ENCODE measurements at places on chromosomes 2 and 18. TPM values are rescaled to one million over a fixed set of nuclear protein-coding genes. Genes with fewer than 3 reads are reported as not detected.

The EVA1A gene
- 5.0 TPM for polyA plus RNA-seq

The SNRNP200 gene
- 91.7 TPM for polyA plus RNA-seq

The CYRIA gene
- 5.4 TPM for polyA plus RNA-seq

The ASB18 gene
- polyA plus RNA-seq, result 8.3 TPM

The GPR75 gene
- polyA plus RNA-seq, result 1.5 TPM

- DNase-seq, result no peak
These were observed 272.5 kb downstream of the ZNF407 start for GRCh38 chr18:74869904-74870863.

DNA sequence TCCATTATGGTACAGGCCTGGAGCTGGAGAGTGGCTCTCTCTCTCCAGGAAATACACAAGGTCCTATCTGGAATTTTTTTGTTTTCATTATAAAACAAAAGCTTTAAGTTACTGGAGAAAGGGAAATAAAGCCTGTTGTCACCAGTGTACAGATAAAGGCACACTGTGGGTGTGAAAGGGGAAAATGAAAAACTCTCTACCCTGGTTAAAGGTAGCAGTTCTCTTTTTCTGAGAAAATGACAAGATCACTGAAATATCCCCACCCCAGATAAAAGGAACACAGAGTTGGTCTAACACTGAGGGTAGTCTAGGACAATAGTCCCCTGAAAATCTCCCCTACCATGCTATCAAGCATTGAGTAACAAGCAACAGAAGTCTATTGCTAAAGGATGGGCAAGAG is 438.7 kb downstream of the MBD2 start:
- no peak for DNase-seq

DNA sequence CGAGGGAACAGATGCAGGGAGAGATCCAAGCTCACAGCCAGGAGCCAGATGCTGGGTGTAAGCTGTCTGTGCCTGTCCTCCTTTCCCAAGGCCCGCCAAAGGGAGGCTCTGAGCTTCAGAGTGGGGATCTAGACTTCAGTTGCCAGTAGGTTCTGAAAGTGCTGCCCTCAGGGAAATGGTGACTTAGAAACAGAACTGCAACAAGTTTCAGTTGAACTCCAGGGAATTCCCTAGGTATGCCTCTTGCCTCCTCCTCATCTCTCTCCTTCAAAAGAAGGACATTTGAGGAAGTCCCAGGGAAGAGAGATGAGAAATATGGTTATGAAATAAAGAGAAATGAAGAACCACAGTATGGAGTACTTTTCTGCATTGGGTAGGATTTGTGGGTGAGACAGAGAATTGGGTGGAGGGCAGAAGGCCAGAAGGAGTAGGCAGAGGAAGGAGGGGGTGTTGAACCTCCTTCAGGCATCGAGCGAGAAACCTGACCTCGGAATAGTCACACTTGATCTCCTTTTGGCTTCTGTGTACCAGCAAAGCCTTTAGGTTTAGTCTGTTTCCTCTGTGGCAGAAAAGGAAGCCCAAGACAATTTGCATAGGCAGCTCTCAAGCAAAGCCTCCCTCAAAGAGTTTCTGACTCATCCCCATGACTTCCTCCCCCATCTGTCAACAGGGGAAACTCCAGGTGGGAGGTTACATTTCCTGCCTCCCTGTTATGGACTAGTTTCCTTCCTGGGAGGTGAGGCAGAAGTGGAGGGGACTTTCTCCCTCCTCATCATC is 45.7 kb downstream of the QPCT start:
- DNase-seq, result no peak

- peak; percentile 54 for DNase-seq
These were observed 31.0 kb upstream of the SLC3A1 start for GRCh38 chr2:44244135-44244871.

DNA sequence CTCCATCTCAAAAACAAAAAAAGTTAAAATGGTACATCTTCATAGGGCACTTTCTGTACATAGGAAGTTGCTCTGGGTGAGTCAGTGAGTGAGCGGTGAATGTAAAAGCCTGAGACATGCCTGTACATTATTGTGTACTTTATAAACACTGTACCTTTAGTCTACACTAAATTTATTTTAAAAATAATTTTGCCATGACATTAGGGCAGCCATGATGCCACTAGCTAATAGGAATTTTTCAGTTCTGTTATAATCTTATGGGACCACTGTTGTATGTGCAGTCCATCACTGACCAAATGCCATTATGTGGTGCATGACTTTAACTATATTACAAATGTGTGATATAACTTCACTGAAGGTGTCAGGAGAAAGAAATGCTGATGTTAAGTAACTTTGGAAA is 11.0 kb upstream of the TXNDC2 start:
- DNase-seq, result no peak

DNA sequence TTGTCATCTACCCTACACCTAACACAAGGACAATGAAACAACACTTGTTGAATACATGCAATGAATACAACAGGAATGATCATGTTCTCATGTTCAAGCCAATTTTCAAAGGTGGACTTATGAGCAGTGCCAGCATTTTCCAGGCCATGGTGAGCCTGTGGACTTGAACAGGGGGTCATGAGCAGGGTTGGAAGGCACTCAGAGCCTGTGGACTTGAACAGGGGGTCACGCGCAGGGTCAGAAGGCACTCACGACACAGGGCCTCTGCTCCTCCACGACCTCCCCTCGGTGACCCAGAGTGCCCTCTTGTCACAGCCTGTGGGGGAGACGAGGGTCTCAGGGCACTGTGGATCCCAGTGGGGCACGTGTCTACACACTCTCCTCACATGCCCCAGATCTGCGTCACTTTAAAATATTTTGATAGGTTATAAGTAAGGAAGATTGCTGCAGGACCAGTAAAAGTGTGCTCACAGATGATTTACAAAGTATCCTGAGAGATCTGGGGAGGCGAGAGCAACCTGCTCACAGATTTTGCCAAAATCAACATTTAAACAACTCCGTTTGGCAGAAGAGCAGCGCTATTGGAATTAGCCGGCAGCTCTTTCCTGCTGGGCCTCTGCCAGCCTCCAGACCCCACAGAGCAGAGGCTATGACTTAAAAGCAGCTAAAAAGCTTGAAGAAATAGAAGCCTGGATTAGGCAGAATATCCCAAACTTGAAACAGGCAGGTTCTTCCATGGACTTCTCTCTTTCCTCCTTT is 121.9 kb downstream of the TMEM18 start:
- DNase-seq, result no peak

GRCh38 chr18:49669403-49669802 is 107.5 kb downstream of the LIPG start:
- no peak for DNase-seq

GRCh38 chr2:168293766-168294165 is 46.4 kb upstream of the STK39 start:
- DNase-seq, result no peak

DNA sequence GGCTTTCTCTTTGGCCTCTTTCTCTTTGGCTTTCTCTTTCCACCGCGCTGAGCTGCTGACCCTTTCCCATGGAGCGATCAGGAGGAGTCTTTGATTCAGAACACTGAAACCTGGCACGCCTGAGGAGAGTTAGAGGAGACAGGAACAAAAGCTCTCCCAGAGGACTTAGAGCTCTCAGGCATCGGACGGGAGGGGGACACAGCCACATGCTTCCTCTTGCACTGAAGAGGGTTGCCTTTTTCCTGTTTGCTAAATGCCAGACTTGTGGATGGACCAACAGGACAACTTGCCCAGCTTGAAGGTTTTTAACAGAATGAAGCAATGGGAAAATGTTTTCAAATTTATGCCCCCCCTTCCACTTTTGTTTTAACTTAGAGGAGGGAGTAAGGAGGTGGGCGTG is 3.6 kb upstream of the PTPN18 start:
- DNase-seq, result no peak

DNA sequence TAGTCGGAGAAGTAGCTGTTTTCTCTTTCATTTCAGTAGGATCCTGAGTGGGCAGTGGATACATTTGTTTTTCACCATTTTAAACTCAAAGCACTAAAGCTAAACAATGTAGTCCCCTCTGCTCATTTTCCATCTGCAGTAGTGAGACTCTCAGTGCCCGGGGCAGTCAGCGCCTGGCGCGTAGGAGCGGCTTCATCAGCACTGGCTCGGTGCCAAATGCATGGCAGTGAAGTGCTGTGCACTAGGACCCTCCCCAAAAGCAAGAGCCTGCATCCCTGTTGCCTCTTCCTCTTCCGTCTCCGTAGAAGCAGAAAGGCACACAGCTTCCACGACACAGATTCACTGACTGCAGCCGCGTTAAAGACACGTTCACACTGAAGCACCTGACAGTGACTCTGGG is 19.0 kb upstream of the ESPNL start:
- no peak for DNase-seq

- DNase-seq, result peak; percentile 84
These were observed 244.7 kb upstream of the HS6ST1 start for GRCh38 chr2:128563348-128563687.

DNA sequence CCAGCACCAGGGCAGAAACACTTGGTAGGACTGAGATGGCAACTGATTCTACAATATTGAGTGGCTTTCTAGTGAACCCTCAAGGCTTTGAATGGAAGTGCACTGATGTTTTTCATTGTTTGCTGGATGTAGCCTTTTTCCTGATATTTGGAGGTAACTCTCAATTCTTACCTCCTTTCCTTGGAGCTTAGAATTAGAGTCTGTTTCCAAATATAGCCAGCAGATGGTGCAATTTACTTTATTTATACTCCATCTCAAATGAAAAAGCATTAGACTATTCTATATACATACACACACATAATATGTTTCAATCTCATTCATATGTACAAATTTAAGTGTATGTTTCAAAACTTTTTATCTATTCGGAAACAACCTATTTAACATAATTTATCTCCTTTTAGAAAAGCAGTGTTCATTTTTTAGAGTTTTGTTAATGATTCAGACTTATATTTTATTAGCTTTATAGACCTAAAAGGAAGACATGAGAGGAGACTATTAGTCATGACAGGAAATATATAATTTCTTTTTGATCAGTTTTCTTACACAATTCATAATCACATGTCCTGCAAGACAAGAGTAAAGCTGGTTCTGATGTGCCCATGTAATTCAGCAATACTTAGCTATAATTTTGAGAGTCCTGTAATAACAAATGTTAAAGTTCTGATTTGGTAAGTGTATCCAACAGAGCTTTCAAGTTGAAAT is 124.8 kb downstream of the NUP35 start:
- peak; percentile 6 for DNase-seq

DNA sequence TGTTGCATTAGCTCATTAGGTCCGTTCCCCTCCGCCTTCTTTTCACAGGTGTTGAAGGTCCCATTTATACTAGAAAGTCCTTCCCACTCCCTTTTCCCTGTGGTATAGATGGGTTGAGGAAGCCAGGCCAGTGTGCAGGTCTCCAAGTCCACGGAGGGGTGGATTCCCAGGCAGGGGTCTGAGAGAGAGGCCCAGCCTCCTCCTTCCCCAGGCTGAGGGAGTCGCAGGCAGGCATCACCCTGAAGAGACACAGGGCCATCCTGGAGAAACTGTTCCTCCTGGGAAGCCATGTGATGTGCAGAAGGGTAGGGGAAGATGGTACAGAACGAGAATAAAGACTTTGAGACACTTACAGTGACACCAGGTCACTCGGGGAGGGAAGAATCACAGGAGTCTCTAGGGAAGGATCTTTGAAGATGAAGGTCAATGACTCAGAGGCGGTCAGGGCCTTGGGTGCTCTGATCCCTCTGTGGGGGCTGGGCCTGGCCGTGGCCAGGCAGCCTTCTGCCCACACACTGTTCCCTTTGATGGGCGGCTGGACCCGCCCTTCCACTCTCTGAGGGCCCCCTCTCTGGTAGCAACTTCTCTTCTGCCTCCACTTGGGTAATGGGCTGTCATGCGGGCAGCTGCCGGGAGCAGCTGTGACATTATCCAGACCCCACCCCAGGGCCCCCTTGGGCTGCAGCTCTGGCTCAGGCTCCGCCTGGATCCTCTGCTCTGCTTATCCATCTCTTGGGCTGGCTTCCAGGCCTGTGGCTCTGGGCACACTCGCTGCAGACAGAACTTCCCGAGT is 45.1 kb downstream of the RHOB start:
- DNase-seq, result no peak

DNA sequence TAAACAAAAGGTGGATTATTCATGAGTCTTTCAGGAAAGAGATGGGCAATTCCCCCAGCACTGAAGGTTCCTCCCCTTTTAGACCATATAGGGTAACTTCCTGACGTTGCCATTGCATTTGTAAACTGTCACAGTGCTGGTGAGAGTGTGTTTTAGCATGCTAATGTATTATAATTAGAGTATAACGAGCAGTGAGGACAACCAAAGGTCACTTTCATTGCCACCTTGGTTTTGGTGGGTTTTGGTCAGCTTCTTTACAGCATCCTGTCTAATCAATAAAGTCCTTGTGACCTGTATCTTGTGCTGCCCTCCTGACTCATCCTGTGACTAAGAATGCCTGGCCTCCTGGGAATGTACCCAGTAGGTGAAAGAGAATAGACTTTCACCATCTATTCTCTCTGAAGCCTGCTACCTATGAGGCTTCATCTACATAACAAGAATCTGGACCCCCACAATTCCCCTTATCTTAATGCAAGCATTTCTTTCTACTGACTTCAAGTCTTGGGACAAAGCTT is 148.7 kb downstream of the CABLES1 start:
- no peak for DNase-seq

DNA sequence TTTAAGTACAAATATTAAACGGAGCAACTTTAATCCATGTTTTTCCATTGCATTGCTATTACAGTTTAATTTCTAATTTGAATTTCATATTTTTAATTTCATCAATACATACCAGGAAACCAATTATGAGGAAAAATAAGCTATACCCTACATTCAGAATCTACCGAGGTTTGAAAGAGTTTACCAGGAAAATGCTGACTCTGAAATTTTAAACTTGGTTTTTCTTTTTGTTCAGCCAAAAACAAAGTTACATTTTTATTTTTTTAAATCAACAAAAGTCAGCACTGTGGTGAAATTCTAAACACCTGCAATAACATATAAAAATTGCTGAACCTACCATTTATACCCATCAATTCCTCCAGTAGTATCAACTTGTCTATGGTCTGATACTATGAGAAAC is 53.7 kb downstream of the GFPT1 start:
- DNase-seq, result no peak

GRCh38 chr2:173151671-173152401 is 76.2 kb downstream of the MAP3K20 start:
- no peak for DNase-seq

GRCh38 chr2:60424233-60424632 is 129.2 kb downstream of the BCL11A start:
- DNase-seq, result no peak

GRCh38 chr2:173048897-173049661 is 26.6 kb upstream of the MAP3K20 start:
- peak; percentile 83 for DNase-seq

DNA sequence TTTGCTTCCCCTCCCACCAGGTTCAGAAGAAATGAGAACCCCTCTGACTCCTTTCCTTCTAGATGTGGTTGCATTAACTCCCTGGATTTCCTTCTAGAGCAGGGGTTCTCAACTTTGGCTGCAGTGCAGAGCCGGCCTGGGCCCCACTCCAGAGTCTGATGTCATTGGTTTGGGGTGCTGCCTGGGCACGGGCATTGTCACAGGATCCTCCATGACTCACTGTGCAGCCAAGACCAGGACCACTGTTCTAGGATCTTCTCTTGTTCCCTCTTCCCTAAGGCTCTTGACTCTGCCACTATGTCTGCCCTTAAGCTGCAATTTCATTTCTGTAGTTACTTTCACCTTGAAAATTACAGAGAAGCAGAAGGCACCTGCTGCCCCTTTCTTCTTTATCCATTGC is 31.8 kb downstream of the TBC1D8 start:
- DNase-seq, result no peak
